CD4-positive, CD25-positive, alpha-beta regulatory T cell (primary cell): ENCODE measurements at places on chromosomes 11 and 22.

GRCh38 chr11:36019722-36020121 is 75.9 kb downstream of the LDLRAD3 start:
- no peak for DNase-seq

GRCh38 chr11:35407041-35407440 is 12.3 kb downstream of the SLC1A2 start:
- DNase-seq, result no peak

GRCh38 chr11:110883256-110883655 is 171.0 kb upstream of the ARHGAP20 start:
- no peak for DNase-seq

GRCh38 chr11:70296681-70297080 is 26.2 kb downstream of the PPFIA1 start:
- no peak for DNase-seq

- DNase-seq, result no peak
Measured at GRCh38 chr11:37762079-37762478, 1164.0 kb upstream of the RAG2 start.

DNA sequence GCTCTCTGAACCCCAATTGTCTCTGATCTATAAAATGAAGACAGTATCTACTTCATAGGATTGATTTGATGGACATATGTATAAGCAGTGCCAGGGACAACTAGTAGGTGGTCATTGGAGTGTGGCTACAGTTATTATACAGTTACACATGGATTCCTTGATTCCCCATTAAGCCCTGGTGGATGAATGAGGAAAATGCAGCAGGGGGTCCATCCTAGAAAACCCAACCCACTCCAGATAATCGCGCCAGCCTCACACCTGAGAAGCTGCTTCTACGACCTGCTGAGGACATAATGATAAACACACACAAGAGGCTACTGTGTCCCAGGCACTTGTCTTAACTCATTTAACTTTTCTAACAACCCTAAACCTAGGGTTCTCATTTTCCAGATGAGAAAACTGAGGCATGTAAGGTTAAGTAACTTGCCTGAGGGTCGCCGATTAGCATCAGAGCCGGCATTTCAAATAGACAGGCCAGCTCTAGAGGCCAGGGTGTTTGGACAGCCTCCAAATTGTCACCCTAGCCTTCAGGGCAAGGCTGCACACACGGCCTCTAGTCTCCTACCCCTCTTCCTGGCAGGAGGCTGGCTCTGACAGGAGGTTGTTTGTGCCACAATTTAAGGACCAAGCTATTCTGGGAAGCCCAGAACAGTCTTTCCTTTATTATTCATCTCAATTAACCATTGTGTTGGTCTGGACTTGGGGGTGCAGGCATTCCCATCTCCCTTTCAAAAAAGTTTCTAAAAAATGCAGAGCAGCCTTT is 3.8 kb upstream of the C11orf91 start:
- DNase-seq, result no peak

- no peak for DNase-seq
Measured at GRCh38 chr11:111765320-111765983, 737 bp downstream of the PPP2R1B start.

GRCh38 chr22:30335236-30335635 is 8.5 kb upstream of the TBC1D10A start:
- no peak for DNase-seq

GRCh38 chr11:93740031-93740729 is 1.1 kb downstream of the TAF1D start:
- DNase-seq, result peak; percentile 40

DNA sequence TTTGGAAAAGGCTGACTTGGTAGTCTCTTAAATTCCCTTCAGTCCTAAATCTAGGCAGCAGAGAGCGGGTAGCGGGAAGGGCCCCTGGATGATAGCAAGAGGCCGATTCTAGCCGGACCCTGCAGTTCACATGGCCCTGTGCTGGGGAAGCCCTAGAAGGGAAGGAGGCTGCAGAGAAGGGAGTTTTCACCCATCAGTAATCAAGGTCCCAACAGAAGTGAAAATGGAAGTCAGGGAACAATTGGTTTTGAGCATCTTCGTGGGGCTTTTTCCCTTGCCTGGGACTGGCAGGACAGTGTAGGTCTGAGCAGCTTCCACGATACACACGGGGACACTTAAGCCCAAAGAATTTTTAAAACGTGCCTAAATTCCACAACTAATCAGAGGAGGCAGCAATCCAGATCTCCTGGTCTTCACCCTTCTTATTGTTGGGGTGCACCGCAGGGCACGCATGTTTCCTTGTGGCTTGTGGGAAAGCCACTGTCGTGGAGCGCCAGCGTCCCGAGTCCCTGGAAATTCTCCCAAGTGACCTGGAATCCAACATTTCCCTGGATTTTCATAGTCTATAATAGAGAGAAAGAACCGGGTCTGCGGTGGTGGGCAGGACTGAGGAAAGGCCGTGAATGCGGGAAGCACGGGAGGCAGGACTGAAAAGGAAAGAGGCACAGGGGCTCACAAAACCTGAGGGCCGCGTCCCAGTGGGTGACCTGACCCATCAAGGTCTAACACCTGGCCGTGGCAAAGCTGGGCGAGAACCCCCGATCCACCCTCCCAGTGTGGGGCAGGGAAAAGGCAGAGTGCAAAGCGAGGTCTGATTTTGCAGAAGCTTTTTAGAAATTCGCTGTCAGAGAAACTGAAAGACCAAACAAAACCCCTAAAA is 846 bp upstream of the OAF start:
- no peak for DNase-seq

DNA sequence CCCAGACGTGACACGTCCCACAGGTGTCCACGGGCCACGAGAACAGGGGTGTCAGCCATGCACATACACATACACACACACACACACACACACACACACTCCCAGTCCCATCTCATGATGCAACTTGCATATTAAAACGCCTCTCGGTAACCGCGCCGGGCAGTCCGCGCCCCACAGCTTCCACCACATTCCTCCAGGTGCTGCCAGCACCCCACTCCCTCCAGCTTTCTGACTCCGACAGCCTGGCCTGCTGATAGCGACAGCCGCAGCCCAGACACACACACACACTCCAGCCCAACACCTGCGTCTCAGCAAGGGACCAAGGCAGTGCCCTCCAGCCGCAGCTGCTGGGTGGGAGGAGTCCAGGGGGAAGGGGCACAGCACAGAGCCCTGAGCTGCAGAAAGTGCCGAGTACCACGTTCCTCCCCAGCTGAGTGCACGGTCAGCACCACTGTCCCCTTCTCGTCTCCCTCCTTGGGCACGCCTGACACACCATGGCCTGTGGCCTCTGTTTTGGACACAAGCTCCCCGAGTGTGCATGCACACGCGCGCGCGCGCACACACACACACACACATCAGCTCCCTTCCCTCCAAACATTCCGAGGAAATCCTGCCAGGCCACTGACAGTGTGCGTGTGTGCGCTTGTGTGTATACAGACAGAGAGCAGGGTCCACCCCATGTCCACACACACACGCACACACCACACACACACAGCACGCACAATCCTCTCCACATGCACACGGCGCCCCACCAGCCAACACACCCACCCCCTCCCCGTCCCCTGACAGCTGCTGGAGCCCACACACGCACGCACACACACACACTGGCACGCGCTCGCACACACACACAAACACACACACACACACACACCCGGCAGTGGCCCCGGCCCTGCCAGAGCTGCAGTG is 1.2 kb downstream of the ELFN2 start:
- DNase-seq, result no peak

- DNase-seq, result no peak
Measured at GRCh38 chr11:96260067-96260511, 82.9 kb downstream of the MAML2 start.

- DNase-seq, result no peak
Measured at GRCh38 chr11:86719781-86720463, 47.5 kb upstream of the ME3 start.

GRCh38 chr22:46471901-46472721 is 65.3 kb downstream of the CELSR1 start:
- DNase-seq, result no peak

DNA sequence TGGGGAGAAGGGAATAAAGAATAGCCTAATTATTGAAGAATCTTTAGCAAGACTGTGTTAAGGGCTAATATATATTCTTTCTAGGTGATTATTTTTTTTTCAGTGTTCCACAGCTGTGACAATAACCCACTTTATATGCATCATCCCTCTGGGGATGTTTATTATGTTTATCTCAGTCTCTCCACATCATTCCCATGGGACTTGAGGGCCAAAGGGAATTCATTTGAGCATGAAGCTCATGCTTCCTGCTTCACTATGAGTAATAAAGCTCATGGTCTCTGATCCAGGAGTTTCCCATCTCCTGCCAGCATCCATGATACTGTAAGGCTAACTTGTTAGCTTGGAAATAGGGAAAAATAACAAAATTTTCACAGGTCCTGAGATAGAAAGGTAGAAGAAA is 1888.4 kb downstream of the LRRC4C start:
- no peak for DNase-seq

- no peak for DNase-seq
Measured at GRCh38 chr11:61020551-61021235, 49.2 kb downstream of the CD6 start.

DNA sequence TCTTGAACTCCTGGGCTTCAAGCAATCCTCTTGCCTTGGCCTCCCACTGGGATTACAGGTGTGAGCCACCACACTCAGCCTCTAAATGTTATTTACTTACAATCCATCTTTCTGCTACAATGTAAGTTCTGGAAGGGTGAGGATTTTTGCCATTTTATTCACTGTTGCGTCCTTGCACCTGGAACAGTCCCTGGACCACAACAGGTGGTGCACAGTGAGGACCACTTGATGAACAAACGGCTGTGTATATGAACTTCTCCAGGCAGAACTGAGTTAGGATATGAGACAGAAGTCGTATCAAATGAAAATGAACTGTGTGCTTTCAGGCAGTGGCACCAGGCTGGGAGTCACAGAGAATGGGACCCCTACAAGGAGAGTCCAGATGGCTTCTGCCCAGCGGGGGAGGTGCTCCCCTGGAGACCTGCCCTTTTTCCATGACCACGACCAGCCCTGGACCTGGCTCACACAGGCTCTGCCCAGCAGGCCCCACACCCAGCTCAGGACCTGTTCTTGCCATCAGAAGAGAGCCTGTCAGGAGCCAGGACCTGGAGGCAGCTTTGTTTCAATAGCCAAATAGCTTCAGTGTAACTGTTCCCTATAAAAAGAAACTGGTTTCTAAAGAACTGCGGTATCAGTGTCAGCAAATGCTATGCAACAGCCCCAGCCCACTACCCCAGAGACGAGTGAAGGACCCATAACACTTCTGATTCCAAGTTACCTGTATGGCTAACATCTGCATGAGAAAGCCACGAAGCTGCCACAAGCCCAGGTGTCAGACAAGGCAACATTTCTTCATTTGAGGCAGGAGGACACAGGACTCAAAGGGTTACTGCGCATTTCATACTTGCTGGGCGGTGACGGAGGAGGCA is 104.9 kb downstream of the MICAL3 start:
- DNase-seq, result no peak

DNA sequence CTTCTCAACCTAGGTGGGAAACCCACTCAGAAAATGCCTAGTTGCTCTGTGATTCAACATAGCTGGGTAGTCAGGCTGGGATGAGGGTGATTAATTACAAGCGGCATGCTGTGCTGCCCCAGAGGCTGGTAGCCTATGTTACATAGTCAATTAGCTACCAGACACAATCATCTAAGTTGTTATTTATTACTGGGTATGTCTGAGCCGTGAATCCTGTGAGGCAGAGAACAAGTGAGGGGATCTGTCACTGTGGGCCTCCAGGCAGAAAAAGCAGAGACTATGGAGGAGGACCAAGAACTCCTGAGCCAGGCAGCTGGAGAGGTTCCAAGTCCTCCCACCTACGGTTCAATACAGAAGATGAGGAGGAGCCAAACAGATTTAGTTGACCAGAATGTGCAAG is 186.6 kb upstream of the BDNF start:
- DNase-seq, result no peak

DNA sequence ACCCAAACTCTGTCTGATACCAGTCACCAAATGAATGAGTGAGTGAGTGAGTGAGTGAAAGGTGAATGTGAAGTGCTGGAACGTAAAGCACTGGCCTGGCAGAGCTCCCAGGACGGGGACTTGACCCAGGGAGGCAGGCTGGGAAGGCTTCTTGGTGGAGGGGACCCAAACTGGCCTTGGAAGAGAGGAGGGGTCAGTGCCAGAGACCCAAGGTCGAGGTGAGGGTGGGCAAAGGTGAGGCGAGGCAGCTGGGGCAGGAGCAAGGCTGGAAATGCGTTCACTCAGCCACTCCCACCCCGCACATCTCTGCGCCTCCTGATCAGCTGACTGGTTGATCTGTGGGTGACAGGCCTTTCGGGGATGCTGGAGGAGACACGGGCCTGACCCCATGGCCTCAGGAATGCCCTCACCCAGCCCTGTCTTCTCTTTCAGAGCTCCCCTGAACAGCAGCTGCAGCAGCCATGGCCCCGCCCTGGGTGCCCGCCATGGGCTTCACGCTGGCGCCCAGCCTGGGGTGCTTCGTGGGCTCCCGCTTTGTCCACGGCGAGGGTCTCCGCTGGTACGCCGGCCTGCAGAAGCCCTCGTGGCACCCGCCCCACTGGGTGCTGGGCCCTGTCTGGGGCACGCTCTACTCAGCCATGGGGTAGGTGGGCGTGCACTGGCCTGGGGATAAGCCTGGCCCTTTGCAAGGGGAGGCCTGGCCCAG is 7.6 kb downstream of the TSPO start:
- DNase-seq, result no peak

- no peak for DNase-seq
Measured at GRCh38 chr11:41861838-41862237, 402.4 kb upstream of the LRRC4C start.
